ENCODE measurements at places on chromosomes 16 and 17.

- DNase-seq = no peak
Measured at GRCh38 chr16:15757630-15758251, 99.1 kb downstream of the MYH11 start.

DNA sequence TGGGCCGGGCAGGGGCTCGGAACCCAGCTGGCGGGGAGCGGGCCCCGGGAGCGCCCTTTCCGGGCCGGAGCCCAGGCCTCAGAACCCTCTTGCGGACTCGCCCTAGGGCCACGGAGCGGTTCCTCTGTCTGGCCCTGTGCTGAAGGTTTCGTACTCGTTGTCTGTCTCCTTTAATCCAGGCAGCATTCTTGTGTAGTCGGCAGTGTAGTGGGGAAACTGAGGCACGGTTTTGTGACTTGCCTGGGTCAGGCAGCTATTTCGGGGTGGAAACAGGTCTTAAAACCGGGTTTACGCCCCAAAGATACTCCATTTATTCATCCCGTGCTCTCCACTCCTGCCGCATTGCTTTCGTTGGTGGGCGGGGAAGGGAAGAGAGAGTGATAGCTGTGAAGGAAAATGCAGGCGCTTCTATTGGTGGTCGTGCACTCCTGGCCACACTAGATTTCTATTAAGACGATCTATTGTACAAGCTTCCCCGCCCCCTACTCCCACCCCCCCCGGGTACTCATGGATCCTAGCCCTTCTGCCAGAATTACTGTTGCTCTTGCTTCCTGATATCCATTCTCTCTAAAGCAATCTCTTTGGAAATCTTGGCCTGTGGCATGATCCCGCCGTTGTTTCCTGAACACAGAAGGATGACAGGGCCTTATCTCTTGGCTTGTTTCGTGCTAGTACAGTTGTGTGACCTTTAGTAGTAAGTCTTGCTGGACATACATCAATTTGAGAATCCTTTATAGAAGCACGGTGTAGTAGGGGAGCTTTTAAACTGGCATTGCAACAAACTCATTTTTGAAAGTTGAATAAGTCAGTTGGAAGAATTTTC is 751 bp downstream of the DCAF7 start:
- peak; percentile 21 for DNase-seq

DNA sequence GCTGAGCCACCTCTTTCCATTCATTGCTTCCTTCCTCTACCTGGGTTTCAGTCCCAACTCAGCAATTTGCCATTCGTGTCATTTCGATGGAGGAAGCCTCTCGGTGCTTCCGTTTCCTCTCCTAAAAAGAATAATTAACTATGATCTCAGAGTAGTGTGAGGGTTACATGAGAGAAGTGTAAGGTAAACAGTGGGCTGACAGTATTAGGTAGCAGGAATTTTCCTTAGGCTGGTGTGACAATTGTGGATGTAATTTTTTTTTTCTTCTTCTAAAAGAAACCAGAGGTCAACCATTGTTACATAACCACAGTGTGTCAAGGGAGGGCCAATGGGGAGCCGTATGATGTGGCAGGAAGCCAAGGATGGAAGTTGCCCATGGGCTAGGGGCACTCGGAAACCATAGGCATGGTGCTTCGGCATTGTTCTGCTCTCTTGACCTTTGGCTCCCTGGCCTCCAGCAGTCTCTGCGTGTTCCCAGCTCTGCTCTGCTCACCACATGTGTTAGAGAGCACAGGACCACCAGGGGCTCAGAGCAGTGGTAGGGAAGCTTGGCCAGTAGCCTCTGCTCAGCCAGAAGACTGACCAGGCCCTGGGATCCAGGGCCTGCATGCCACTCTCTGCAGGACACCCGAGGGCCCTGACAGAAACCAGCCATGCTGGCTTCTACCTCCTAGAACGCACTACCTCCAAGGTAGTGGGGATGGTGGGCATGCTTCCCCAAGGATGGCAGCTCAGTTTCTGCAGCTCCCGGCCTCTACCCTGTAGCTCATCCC is 2.0 kb upstream of the TOP2A start:
- no peak for DNase-seq

DNA sequence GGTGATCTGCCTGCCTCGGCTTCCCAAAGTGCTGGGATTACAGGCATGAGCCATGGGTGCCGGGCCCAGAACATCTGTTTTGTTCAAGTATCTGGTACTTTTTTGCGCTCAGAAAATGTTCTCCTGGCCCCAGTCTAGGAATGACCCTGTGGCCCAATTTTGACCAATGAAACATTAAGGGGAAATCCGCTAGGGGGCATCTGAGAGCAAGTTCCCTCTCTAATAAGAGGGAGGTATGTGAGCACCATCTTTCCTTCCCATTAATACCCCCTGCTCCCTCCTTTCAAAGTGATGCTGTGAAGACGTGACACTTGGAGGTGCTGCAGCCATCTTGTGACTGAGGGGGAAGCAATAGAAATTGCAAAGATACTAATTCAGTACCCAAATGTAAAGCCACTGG is 16.5 kb upstream of the CLEC3A start:
- no peak for DNase-seq

GRCh38 chr17:32805029-32805976 is 71.6 kb downstream of the MYO1D start:
- DNase-seq = no peak
